ENCODE measurements at places on chromosomes 4 and X.

DNA sequence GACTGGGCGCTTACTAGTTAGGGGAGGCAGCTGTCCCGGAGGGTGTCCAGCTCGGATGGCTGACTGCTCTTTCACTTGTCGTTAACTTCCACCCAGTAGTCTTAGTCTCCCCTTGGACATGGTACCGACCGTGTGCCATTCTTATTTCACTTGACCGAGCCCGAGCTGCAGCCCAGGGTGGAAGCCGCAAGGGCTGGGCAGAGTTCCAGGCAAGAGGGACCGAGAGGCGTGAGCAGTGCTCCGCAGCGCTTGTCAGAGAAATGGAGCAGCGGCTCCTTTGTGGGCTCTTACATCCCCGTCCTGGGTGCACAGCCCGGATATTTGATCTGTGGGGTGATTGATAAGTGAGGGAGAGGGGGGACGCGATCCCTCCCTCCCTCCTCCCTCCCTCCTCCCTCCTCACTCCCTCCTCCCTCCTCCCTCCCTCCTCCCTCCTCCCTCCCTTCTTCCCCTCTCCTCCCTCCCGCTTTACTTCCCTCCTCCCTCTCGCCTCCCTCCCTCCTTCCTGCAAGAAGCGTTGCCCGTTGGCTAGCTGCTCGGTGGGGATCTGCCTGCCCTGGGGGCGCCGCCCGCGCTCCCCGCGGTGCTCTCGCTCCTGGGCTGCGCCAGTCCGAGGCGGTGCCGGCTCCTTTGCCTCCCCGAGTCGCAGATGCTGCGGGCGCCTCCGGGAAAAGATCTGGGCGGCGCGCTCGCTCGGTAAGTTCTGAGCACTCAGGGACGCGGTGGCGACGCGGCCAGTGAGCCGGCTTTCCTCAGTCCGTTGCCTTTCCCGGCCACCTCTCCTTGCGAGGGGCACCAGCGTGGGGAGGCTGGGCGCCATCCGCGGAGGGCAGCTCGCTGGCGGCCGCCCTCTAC, at the start of gene SLITRK2:
SLITRK2 (plus strand) TSS at position 499 of the 855 bp plus-strand sequence. CDS start 4,597 bp downstream, outside the sequence.
- DNase-seq = no peak

- DNase-seq = no peak
Measured at GRCh38 chr4:152164561-152164960, 371.3 kb downstream of the FBXW7 start.

- no peak for DNase-seq
Measured at GRCh38 chr4:159697322-159698283, 594.7 kb downstream of the RAPGEF2 start.

- DNase-seq = peak; percentile 19
Measured at GRCh38 chr4:24476282-24476681, 108.1 kb downstream of the DHX15 start.

DNA sequence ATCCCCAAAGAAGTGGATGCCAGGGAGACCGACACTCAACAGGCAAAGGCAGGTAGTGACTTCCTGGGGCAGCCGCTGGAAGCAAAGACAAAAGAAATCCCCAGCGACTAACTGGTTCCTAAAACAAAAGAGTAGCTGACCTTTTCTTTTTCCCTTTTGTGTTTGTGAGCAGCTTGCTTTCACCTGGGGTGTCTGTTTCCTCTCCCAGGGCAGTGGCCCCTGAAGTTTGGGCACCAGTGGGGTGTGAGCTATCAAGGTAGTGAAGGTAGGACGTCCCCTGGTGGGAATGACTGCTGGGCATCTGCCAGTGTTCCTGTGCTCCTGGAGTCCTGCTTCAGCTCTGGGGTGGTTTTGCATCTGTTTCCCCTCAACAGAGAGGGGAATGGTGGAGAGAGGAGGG, 41.6 kb upstream of the STIM2 start:
- DNase-seq = no peak

DNA sequence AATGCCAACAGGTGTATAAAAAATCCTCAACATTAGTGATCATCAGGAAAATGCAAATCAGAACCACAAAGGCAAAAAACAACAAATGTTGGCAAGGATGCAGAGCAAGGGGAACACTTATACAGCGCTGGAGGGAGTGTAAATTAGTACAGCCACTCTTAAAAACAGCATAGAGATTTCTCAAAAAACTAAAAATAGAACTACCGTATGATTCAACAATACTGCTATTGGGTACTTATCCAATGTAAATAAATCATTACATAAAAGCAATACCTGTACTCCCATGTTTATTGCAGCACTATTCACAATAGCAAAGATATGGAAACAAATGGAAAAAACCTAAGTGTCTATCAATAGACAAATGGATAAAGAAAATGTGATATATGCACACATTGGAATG, 171.3 kb downstream of the SLC7A11 start:
- no peak for DNase-seq

DNA sequence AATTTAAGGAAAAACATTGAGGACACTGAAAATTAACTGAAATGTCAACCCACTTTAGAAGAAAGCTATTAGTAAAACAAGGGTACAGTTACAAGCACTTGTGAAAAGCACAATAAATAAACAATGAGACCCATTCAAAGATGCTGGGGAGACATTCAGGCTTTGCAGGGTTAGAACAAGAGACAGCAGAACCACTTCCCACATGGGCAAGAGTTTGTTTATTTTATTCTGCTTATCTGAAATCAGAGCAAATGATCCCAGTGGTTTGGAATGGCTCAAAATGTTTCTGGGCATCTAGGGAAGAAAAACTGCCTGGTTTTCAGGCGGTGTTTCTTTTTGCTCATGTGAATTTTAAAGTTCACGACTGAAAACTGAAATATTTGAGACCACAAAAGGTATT, 42.4 kb downstream of the PPP3CA start:
- DNase-seq = peak; percentile 27

DNA sequence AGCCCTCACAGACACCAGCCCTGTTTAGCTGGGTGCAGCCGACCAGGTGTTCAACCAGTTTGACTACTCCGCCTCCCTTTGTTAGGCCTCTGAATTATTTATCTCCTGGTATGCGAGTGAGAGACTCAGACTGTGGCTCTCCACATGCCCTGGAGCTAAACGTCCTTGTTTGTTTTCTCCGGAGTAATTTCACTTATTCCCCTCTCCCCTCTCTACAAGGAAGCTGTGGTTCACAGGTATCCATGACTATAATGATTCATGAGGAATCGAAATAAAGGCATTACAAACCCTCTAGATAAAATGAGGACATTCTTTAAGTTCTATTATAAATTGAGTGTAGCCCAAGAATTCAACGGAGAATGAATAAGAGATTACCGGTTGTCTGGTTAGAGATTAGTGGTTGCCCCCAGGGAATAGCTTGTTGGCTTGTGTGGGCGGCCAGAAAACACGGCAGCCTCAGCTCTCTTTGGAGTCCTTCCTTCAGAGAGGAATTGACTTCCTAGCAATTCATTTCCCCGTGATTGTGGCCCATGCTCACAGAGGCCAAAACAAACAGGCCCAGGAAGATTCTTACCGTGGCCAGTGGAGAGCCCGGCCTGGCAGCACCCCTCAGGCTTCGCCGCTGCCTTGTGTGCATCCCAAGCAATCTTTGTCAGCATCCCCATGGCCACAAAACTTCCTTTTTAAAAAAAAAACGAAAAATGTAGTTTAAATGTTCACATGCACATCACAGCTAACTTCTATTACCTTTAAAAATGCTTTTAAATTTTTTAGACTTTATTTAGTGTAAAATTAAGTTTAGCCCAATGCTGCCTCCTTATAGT, 60.2 kb upstream of the CBR4 start:
- DNase-seq = peak; percentile 97

- DNase-seq = no peak
Measured at GRCh38 chrX:44080083-44080482, 106.9 kb upstream of the NDP start.

- DNase-seq = no peak
Measured at GRCh38 chrX:114162068-114162735, 421.7 kb upstream of the HTR2C start.

DNA sequence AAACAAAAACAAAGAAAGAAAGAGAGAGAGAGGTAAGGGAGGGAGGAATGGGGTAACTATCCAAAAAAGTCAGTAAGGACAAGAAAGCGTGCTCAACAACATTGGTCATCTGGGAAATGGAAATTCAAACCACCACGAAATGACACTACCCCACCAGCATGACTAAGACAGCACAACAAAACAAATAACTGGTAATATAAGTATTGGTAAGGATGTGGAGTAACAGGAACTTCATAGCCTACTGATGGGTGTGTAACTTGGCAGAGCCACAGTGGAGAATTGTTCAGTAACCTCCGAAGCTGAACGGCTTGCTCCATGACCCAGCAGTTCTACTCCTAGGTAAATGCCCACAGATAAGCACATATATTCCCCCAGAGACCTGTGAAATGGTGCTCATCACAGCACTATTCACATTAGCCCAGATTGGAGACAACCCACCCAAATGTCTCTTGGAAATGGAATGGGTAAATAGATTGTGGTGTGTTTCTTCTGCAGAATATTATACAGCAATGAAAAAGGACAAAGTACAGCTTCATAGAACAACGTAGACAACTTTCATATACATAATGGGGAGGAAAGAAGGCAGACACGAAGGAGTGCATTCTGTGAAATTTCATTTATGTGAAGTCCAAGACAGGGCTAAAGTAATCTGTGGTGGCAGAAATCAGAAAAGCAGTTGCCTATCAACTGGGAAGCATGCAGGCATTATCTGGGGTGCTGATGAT, 95.5 kb upstream of the ATP6AP2 start:
- DNase-seq = no peak

- DNase-seq = peak; percentile 89
Measured at GRCh38 chr4:110361921-110362320, 114.0 kb upstream of the ENPEP start.

DNA sequence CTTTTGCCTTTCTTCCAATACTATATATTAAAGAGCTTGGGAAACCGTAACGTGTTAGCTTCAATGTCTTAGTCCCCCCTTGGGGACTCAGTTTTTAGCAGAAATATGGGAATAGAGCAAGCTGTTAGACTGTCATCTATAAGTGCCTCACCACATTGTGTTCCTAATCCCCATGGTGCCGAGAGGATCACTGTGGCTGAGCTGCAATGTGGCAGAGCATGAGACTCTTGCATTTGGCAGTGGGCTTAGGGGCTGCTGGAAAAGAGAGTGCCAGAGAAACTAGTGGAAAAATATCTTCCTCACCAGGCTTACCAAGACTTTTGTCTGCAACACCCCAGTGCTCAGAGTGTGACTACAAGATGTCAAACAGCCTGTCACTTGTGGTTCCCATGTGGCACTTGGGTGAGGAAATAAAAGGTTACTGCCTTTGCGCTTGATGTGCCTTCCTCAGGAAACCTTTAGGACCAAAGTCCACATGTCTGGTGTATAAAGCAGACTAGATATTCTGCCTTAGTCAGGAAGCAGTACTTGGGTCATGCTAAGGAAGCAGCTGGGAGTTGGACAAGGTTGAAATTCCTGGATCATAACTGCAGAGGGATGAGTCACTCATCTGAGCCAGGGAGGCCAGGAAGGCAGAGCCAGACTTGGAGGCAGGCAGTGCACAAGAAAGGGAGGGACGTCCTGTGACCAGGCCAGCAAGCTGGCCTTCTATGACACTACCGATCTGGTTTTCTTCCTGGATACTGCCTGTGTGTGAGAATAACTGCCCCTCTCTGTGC, 9.7 kb upstream of the MAGEA4 start:
- DNase-seq = peak; percentile 82

DNA sequence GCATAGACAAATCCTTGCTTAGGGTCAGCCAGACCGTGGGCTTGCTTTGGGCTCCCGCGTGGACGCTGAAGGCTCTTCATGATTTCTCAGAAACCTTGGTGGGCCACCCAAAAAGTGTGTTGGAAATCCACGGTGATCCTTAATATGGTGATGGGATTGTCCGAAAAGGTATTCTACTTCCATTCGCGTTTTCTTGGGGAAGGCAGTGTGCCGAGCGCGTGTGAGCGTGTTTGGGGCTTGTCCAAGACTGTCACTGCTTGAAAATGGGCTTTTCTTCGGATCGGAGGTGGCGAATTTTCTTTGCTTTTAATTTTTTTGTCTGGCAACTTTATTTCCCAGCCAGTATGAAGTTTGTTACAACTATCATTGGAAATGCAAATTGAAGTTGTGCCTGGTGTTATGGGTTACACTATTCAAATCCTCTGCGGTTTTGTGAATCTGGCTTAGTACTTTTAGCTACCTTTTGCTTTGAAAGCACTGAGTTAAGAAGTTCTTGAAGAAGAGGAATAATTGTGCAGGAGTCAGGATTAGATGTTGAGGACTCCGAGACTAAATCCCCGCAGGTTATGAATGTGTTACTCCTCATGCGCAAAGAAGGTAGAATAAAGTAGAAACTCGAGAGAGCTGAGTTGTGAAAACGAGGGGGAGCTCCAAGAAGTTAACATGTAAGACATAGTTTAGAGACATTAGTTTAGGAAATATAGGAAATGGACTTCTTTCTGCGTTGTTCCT, 3.2 kb downstream of the SPRY1 start:
- no peak for DNase-seq

DNA sequence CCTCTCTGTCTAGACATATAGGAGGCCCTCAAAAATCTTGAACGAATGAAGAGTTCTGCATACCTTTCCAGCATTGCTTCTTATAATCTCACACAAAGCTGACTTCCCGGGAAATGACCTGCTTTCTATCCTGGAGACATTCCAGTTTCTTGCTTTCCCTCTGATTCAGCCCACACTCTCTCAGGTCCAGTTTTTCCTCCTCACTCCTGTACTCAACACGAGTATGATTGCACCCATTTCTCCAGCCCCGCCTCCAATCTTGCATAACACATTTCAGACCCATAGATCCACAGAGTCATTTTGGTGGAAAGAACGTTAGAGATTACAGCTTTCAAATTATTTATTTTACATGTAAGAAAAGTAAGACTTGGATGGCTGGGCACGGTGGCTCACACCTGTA, 127.5 kb upstream of the TLR3 start:
- no peak for DNase-seq

- DNase-seq = no peak
Measured at GRCh38 chr4:75722417-75722816, 2.0 kb upstream of the USO1 start.

- DNase-seq = no peak
Measured at GRCh38 chrX:4550018-4550417, 836.6 kb upstream of the PRKX start.

DNA sequence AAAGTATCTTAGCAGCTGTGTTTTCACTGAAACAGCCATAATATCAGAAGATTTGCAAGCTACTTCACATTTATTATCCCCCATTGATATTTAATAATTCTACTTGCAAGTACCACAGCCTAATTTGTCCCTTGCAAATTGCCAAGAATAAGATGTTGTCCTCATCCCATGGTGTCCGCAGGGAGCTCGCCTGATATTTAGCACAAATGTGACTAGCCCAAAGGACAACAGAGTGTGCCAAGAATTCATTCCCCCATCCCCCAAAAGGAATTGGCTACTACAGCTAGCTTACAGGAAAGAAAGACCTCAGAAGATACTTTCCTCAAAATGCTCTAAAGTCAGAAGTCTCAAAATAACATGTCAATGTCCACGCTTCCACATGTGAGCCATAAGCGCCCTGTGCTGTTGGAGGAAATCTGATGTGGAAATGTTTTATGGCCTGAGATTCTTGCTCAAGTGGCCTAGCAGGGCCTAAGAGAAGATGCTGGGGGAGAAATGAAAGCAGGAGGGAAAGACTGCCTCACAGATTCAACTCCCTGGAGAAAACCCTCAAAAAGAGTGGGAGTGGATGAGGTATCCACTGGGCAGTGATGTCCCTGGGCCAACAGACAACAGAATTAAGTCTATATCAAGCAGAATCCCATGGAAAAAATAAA, 111.4 kb downstream of the SH3KBP1 start:
- peak; percentile 3 for DNase-seq

- DNase-seq = no peak
Measured at GRCh38 chr4:16116493-16116990, 32.7 kb upstream of the PROM1 start.
